GM18507 (cell line): ENCODE measurements at places on chromosomes 7 and 10.

DNA sequence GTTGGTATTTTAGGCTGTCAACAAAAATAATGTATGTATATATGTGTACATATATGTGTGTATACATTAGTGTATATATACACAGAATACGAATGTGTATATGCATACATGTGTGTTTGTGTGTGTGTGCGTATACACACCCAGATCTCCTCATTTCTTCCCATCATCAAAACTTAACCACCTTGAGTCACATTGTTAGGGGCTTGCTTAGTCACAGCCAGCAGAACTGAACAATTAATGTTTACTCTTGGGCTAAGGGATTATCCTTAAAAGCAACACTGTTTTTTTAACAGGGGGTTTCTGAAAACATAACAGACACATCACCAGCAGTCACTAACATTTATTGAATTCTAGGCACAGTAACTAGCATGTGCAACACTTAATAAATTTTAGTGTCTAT is 83.0 kb upstream of the ASAH2 start:
- no peak for DNase-seq

DNA sequence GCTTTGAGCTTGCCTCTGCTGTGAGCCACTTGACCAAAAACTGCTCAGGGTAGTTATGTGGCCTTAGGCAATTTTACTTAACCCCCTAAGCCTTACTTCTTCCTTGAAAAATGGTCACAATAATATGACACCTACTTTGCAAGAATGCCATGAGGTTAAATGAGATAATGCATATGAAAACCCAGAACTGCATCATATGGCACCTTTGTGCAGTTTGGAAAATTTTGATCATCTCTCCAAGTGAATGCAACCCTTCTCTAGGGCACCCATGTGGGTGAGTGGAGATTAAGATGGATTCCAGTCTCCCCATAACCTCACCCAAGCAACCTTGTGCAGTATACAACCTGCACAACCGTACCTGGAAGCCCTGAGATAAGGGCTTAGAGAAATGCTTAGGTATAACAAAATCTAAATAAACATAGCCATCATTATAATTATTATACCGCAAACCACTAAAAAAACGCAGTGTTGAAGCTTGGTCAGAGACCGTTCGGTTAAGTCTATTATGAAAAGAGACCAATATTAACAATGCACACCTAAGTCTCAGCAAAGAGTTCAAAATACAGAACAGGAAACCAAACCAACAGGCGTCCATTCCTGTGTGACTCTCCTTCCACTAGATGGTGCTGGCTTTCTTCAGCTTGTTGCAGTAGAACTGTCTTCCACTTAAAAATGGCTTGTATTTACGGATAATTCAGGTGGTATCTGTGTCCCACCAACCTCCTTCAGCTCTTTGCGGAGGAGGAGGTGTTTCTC is 21.0 kb upstream of the ASB15 start:
- no peak for DNase-seq

GRCh38 chr10:1735562-1735961 is 1.8 kb downstream of the ADARB2 start:
- no peak for DNase-seq

- no peak for DNase-seq
These were observed 718 bp upstream of the UMAD1 start for GRCh38 chr7:7639847-7640220.

DNA sequence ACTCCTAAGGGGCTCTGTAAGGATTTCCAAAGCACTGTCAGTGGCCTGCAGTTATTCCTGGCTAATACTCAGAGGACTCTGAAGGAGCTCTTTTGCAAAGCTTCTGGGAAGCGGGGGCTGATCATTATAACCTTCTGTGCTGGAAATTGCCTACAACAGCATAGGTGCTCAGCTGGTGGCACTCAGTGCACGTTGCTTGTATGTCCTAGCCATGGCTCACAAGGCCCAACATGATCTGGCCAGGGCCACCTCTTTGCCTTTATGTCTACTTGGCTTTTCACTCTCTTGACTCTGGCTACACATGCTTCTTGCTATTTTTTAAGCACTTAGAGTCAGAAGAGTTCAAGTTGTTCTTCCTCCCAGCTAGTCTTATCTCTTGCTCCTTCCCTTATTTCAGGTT is 17.5 kb downstream of the LAMB4 start:
- DNase-seq, result no peak

GRCh38 chr10:50407076-50407801 is 155.9 kb upstream of the ASAH2 start:
- DNase-seq, result no peak

DNA sequence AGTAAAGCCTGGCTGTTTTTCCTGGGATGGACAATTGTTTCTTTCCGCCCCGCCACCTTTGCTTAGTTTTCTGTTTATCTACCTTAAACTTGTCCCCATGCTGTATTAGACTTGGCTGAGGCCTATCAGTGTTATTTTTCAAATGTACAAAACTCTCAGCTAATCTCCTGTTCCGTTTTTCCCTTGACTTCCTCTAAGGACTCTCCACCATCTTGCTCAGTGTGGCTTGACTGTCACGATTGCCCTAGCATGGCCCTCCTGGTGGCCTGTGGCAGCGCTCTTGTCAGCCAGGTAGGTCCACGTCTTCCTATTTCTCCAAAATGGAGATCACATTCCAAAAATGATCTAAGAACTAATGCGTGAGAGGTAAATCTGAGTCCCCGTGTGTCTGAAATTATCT is 36.7 kb downstream of the BAIAP2L1 start:
- no peak for DNase-seq

DNA sequence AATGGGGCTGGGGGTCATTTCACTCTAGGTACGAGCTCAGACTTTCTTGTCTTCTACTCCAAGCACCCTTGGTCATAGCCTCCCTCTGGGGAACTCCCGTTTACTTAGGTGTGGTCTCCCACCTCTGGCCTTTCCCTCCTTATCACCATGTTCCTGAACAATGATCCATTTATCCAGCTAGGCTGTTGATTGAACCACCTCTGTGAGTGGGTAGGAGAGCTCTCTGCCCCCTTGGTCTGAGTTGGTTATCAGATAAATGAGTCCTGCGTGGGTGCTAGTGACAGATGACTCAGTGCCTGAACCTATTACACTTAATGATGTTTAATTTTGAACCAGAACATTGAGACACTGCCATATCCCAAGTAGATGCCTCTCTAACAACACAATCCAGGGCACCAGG is 9.4 kb downstream of the BLNK start:
- no peak for DNase-seq

GRCh38 chr10:4776234-4776638 is 49.8 kb upstream of the AKR1E2 start:
- no peak for DNase-seq

- DNase-seq, result no peak
These were observed 1.8 kb downstream of the TSC22D4 start for GRCh38 chr7:100476903-100477870.

DNA sequence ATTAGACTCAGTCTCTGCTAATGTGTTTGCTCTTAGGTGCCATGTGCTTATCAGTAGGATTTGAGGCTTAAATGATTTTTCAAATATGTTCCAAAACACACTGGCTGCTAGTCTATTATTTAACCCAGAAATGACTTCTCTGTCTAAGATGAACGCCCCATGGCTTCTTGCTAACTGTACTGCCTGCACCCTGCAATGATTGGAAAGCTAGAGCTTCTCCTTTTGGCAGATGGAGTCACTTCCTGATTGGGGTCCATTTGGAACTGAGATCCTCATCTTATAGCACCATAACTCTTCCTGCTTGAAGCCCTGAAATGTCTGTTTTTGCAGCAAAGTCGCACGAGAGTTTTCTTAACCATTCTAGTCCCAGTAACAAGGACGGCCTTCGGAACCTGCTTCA is 186.5 kb upstream of the ADO start:
- no peak for DNase-seq

GRCh38 chr7:71896535-71896934 is 515.6 kb downstream of the CALN1 start:
- DNase-seq, result no peak

GRCh38 chr10:93091960-93092359 is 18.3 kb downstream of the CYP26A1 start:
- DNase-seq, result no peak
